ENCODE measurements at places on chromosomes 3 and 15.

GRCh38 chr3:61537366-61537765 lies 24.0 kb upstream of the PTPRG start:
- DNase-seq = no peak

DNA sequence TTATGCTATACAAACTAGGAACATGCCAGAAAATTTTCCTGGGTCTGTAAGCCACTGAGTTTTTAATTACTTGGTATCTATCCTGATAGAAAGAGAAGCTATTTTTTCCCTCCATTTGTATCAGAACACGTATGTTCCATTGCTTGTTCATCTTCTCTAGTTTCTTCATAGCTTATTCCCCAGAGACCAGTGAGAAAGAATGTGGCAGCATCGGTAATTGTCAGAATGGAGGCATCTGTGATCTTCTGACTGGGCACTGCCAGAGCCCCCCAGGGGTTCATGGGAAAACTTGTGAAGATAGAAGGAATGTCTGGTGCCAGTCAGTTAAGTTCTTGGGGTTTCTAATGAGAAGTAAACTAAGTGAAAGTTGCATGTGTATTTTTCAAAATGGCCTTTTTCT lies 720.2 kb upstream of the GOLIM4 start:
- no peak for DNase-seq

DNA sequence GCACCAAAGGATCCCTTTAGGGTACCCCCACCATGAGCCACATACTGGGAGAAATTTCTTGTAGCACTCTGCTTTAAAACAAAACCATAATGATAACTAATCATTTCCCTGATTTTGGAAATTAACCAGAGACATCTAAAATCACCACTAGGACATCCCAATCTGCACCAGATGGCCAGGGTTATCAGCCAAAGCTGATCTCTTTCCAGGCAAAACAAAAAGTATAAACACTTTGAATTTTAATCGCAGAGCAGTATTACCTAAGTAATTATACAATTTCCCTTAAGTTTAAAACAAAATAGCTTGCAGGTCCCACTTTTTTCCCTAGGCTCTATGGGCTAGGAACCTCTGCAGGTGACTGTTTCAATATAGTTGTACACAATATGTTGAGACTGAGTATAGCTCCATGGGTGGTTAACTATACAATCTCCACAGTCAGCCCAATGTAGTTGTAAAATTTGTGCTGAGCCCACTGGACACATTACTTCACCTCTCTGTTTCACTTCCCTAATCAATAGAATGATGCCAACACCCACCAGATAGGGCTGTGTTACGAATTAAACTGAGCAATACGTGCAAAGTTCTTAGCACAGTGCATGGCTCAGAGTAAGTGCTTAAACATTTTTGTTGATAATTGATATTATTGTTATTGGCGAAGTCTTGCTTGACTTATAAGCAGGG lies 629 bp upstream of the NOX5 start:
- no peak for DNase-seq

DNA sequence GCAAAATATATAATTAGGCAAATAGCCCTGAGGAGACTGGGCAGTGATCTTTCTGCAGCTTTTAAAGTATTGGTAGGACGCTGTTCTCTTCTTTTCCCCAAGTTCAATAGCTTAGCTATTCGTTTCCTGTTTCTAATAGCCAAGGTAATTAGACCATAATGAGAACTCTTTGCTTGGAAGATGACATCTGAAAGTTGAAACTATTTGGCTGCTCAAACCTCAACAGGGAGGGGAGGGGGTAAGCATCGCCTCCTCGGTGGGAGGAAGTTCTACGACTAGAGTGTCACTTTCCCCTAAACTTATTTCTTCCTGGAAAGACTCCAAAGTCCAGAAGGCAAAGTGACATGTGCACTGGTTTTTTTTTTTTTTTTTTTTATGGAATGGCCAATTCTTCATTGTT lies 22.8 kb upstream of the ALDH1A3 start:
- no peak for DNase-seq

GRCh38 chr15:94174399-94174802 lies 57.0 kb upstream of the MCTP2 start:
- no peak for DNase-seq

DNA sequence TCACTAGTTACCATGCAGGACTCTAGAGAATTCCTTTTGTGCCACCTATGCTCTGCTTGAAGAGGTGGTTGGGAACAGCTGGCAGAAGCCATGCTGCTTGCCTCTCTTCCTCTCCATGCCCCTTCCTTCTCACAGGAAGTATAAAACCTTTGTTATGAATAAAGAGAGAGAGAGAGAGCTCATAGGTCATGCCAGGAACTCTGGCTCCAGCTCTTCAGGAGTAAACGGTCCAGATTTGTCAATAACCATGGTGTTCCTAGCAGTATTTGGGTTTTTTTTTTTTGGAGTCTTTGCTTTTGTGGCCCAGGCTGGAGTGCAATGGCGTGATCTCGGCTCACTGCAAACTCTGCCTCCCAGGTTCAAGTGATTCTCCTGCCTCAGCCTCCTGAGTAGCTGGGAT lies 97.7 kb upstream of the SLC4A7 start:
- DNase-seq = no peak

DNA sequence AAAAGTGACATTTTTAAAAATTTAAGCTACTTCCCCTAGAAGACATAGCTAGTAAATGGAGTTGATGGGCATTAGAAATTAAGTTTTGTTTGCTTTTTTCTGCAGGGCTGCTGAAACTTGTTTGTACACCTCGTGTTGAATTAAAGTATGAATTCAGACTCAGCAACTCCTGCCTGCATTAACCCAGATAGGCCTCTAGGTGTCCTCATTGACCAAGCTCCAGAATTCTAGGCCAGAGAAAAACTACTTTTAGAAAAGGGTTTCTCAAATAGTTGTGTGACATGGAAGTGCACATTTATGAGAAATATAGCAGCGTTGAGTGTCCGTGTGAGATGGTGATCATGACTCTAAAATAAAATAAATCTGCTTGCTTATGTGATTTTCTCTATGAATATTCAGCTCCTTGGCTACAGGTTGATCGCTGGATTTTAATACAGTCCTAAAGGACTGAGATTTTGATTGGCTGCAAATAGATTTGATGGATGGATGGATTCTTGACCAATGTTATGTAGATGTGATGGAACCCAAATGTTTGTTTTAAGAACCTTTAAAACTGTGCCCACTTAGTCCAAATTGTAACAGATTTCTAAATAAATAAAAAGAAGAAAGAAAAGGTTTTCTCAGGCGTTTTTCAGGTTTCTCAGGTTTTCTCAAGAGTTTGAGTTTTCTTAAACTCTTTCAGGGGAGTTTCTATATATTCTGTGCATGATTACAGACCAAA lies 39.4 kb upstream of the LMOD3 start:
- DNase-seq = no peak

- DNase-seq = no peak
Measured at GRCh38 chr3:110928016-110928662, 143.5 kb upstream of the NECTIN3 start.

- DNase-seq = no peak
Measured at GRCh38 chr3:168620854-168621253, 525.1 kb upstream of the GOLIM4 start.

GRCh38 chr15:41967506-41968206 lies 4.7 kb downstream of the EHD4 start:
- no peak for DNase-seq

- DNase-seq = no peak
Measured at GRCh38 chr3:65995515-65995914, 43.2 kb downstream of the MAGI1 start.

DNA sequence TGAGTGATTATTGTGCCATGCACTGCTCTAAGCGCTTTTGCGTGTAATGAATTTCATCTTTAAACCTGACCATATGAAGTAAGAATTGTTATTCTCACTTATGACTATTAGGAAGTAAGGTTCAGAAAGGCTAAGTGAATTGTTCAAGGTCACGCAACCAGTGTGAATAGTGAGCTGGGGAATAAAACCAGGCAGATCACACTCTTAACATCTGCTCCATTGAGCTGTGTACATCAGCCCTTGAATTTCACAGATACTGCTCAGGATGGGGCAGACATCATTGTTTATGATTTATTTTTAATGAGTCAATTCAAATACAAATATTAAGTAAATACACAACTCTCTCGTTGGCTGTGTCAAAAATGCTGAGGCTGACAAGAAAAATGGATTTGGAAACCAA lies 184.5 kb downstream of the FNDC3B start:
- no peak for DNase-seq

- DNase-seq = no peak
Measured at GRCh38 chr15:58213587-58214338, 75.6 kb downstream of the AQP9 start.

GRCh38 chr15:49084285-49084570 lies 38.0 kb upstream of the SECISBP2L start:
- DNase-seq = no peak

GRCh38 chr15:94417501-94418293 lies 186.3 kb downstream of the MCTP2 start:
- DNase-seq = no peak

DNA sequence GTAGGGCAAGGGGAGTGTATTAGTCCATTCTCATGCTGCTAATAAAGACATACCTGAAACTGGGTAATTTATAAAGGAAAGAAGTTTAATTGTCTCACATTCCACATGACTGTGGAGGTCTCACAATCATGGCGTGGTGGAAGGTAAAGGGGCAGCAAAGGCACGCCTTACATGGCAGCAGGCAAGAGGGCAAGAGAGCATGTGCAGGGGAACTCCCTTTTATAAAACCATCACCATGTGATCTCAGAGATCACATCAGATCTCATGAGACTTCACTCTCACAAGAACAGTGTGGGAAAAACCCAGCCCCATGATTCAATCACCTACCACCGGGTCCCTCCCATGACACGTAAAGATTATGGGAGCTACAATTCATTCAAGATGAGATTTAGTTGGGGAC lies 41.4 kb downstream of the SUMF1 start:
- no peak for DNase-seq

GRCh38 chr15:78205856-78206255 lies 28.5 kb downstream of the ACSBG1 start:
- no peak for DNase-seq

GRCh38 chr3:88810455-88810854 lies 297.0 kb upstream of the EPHA3 start:
- DNase-seq = no peak

GRCh38 chr3:169286992-169287391 lies 376.5 kb downstream of the MECOM start:
- DNase-seq = no peak

DNA sequence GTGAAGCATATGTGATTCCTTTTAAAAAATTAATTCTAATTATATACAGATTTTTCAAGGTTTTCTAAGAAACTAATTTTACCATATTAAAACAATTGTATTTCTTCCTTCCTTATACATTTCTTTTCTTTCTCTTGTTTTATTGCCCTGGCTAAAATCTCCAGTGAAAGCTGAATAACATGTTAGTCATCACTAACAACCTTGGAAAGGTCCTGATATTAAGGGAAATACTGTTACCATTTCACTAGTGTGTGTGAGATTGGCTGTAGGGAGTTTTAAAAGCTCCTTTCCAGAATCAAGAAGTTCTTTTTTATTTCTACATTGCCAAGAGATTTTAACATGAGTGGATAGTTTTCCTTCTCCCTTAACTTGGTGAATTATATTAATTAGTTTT lies 229.7 kb upstream of the EIF1B start:
- no peak for DNase-seq

GRCh38 chr3:12338595-12339546 lies 50.0 kb downstream of the PPARG start:
- no peak for DNase-seq

DNA sequence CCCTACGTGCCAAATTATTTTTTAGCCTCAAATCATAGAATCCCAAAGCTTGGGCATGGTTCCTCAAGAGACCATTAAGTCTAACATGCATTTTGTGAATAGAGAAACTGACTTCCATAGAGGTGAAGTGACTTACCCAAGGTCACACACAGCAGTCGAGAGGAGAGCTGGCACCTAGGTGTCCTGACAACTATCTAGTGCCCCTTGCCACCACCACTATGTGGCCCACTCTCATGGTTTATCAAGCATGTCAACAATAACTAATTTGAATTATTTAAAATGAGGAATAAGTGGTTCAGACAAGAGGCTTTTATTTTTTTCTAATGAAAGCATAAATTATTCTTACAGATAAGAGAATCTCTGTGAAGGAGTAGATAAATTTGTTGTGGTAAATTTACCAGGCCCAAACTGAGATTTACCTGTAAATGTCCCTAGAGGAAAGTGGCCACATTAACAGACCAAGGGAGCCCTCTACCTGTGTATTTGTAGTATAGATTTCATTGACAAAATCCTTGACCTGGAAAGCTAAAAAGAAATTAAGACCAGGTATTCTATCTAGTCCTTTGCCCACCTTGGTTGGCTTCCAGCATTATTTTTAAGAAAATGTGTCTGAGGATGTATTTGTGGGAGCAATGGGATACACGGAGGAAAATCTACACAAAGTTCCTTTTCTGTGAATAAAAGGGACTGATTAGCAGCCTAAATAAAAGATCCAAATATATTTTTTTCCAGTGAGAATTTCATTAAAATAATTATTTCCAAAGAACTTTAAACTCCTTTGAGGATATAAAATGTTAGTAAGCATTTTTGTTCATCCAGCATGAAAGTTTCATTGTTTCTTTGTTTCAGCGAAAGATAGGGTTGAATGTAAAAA lies 49.1 kb downstream of the IQCH start:
- DNase-seq = no peak

DNA sequence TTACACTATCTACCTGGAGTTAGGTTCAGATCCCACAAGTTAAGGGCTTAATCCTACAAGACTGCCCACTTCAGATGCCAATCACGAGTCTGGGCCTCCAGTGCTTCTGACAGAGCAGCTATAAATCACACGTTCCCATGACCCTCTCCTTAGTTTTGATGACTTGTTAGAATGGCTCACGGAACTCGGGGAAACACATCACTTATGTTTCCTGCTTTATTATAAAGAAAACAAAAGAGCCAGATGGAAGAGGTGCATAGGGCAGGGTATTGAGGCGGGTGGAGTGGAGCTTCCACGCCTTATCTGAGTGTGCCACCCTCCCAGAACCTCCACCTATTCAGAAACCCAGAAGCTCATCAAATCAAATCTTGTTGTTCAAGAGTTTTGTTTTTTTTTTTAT lies 170.8 kb downstream of the MOBP start:
- DNase-seq = no peak

DNA sequence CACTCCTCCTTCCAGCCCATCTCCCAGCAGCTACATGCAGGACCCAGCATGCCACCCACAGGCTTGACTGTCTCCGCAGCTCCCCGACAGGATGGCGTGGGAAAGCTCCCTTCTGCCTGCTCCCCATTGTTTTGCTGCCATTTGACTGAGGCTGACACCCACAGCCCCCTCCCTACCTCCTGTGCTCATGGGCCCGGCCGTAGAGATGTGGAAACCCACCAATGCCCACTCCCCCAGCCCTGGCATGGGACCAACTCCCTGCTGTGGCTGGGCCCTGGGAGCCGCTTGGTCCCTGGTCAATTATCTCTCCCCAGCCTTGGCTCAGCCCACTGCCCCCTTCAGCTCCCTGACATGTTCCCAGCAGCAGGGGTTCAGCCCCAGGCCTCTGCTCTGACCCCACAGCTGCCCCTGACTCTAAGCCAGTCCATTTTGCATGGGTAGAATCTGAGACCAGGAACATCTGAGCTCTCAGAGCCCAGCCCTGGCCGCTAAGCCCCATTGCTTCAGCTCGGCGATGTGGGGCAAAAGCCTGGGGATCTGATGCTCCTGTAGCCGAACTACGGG lies 8.2 kb downstream of the C3orf22 start:
- DNase-seq = no peak

Measured in stimulated activated CD4-positive, alpha-beta T cell treated with anti-CD3 and anti-CD28 coated beads, TNF-alpha, amount 100 ng/mL, for 4 hours (primary cell).